Head of caudate nucleus (tissue), 42 donors: ENCODE measurements at places on chromosomes 2 and 18.

DNA sequence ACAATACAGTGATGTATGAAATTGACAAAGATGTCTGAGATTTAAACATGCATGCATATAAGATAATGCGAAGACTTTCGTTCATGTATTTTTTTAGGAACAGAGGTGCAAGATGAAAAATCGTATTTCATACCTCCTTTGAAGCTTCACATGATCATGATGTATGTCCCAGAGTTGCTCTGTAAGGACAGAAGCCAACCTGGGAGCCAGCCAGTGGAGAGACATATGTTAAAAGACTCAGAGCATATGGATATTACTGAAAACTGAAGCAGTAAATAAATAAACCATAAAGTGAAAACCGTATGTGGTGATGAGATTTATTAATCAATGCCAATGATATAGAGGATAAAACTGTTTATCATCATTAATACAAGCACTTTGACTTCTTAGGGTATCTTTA, 424.4 kb upstream of the NETO1 start:
- DNase-seq: no peak

DNA sequence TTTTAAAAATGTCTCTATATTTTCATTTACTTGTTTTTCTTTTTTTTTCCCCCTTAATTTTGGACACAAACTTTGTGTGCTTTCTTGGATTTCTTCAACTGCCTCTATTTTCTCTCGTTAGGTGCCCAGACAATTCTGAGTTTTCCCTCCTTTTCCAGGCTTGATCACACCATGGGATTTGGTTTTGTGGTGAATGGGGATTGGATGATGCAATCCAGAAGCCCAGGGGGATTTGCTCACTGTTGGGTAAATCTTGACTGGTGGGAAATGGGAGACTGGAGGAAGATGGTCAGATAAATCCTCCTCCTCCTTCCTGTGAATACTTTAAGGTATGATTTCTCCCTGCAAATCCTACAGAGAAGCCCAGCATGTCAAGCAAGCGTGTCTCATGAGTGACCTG, 19.5 kb upstream of the PAX8 start:
- no peak for DNase-seq

- DNase-seq: no peak
These were observed 73.3 kb downstream of the PIK3C3 start for GRCh38 chr18:42028247-42028832.

- no peak for DNase-seq
These were observed 52.9 kb upstream of the SPATS2L start for GRCh38 chr2:200253639-200254038.

GRCh38 chr2:23400703-23401102, 15.7 kb downstream of the KLHL29 start:
- DNase-seq: no peak

DNA sequence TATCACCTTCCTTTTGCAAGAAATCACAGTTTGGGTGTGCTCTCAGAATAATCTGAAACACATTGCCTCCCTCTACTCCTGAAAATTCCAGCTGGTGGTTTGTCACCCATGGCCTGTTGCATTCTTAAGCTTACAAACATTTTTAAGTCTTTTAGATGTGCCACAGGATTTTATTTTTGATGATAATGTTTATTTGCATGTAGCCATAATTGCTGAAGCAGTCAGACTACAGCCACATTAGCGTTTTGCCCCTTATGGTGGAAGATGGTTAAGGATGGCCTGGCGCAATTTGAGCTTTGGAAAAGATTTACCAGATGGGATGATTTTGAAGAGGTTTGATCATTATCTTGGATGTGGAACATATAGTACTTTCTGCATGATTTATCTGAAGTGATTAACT, 439.5 kb downstream of the MEIS1 start:
- DNase-seq: no peak

DNA sequence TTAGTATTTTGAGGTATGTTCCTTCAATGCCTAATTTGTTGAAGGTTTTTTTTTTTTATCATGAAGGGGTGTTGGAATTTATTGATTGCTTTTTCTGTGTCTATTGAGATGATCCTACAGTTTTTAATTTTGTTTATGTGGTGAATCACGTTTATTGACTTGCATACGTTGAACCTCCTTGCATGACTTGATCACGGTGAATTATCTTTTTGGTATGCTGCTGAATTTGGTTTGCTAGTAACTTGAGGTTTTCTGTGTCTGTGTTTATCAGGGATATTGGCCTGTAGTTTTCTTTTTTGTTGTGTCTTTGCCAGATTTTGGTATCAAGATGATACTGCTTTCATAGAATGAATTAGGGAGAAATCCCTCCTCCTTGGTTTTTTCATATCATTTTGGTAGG, 23.9 kb downstream of the CLIP4 start:
- no peak for DNase-seq

DNA sequence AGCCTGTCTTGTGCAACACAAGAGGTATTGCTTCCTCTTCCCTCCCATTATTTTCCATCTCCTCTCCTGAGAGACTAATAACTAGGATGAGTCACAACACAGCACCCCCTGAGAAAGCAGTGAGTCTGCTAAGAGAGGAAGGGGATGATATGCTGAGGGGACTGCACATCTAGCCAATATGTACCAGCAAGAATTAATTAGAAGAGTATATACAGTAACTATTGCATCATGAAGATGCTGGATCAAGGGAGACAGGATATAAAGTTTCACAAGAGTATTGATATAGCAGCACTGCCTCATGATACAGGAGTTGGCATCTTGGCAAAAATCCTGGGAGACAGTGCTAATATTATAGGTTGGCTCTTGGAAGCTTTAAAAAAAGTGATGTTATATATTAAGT, 289.9 kb upstream of the RBMS1 start:
- DNase-seq: no peak
